AG04449 (cell line): ENCODE measurements at places on chromosomes 11 and 22.

DNA sequence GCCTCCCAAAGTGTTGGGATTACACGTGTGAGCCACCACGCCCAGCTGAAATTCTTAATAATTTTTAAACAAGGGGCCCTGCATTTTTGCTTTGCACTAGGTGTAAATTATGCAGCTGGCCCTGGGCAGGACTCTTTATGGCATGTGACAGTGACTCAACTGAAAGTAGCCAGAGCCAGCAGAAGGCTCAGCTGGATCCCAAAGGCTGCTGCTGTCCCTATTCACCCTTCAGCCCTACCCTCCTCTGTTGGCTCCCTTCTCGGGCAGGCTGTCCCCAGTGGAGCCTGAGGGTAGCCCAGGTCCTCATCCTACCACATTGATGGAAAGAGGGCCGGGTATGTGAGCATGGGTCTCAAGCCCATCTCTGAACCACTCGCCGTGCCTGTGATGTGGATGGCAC, 45.6 kb downstream of the CD82 start:
- no peak for DNase-seq

DNA sequence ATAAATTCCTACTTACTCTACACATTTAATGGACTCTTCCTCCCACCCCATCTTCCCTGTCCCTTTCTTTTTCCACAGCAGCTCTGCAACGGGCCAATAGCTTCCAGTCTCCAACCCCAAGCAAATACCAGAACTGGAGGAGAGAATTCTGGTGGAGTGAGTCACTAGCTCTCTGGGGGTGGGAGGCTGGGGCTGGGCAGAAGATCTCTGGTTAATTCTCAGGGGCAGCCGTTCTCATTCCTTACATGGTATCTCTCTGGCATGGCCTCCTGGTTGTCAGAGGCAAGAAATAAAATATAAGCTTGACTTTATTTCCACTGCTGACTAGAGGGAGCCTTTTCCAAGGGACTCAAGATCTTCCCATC, 90.4 kb upstream of the PARVA start:
- DNase-seq = peak; percentile 95

DNA sequence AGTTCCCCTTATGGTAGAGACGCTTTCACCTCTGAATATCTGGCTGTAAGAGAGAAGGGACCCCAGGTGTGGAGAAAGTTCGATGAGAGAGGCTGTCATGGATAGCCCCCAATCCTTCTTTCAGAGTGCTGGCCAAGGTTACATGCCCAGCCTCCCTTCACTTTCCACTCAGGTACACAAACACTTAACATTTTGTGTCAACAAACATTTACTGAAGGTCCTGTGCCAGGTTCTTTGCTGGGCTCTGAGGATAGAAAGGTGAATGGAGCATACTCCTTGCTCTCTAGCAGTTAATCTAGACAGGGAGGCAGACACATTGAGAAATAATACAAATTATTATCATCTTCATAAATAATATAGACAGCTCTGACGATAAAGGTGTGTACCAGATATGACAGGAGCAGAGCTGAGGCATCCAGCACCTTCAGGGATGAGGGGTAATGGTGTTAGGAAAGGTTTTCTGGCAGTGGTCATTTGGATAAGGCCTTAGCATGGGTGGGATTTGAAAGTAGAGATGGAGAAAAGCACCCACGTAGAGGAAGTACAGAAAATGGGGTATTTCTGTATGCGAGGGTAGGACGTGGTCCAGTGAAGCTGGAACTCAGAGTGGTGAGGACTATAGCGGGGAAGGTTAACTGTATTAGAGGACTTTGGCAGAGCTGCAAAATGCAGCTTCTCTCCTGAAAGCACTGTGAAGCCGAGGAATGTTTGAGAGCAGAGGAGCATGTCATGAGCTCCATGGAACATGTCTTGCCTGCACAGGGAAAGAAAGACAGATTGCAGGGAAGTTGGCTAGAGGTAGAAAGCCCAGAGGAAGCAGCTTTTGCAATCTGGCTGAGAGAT, 19.6 kb downstream of the PPFIBP2 start:
- no peak for DNase-seq

- no peak for DNase-seq
These were observed at the start of gene UPK2 for GRCh38 chr11:118956094-118956846. TSS of gene UPK2 (plus strand) at chr11:118956298. CDS start at chr11:118956351, 53 bp downstream.

DNA sequence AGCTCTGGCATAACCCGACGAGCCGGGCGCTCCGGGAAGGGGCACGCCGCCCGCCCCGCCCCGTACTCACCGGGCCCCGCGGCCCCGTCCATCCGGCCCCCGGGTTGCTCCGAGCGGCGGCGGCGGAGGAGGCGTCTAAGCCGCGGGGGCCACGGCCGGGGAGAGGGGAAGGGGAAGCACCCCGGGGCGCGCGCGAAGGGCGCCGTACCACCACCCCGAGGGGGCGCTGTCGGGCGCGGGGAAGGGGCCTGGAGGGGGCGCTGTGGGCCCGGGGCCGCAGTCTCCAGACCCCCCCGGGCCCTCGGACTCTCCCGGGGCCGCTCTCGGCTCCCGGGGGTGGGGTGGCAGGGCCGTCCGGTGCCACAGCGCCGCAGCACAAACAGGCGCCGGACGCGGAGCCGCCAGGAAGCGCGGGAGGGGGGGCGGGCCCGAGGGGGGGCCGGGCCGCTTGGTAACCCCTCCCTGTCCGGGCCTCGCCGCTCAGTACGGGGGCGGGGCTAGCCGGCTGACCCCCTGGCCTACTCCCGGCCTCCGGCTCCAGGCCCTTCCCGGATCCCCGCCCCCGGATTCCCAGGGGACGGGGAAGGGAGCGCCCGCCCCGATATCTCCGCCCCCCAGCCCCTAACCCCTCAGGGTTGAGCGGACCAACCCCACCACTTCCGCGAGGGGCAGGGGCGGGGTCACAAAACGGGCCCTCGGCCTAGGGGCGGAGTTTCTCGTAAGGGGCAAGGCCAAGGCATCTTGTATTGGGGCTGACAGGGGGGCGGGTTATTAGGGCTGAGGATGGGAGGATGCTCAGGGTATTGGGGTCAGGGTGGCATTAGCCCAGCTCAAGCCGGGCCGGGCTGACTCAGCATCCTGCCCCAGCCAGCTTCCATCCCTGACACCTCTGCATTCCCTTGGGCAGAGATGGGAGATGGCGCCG, at the start of the genes EML3 and ROM1:
Gene EML3, minus strand, starts transcription at position 410 of the 925 bp plus-strand sequence. Its CDS starts 318 bp downstream, at position 92.
Gene ROM1, plus strand, starts transcription at position 892 of the 925 bp plus-strand sequence. Its CDS starts 25 bp downstream, at position 917.
- DNase-seq = no peak
